ENCODE measurements at places on chromosomes 2 and 18.
A peak's percentile ranks its signal among the peaks of the same experiment; 100 is the strongest.

DNA sequence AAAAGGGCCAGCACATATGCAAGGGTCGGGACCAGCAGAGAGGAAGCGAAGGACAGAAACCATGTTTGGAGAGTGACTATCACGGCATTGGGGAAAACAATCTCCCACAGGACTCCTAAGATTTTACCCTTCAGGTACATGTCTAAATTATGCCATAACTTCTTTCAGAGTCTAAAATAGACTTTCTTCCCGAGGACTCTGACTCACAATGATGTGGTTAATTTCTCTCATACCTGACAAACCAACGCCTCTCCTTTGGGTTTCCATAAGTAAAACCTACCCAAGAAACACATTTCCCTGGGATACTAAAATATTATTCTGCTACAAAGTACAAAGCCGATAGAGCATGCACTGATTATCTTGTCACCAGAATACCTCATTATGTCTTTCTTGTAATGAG is 127.8 kb upstream of the NETO1 start:
- DNase-seq, result no peak

GRCh38 chr2:162072181-162072702 is 1.8 kb downstream of the DPP4 start:
- DNase-seq, result no peak

GRCh38 chr2:32212295-32212694 is 46.6 kb downstream of the SLC30A6 start:
- no peak for DNase-seq

- no peak for DNase-seq
Measured at GRCh38 chr2:130327703-130328527, 14.8 kb upstream of the IMP4 start.

- no peak for DNase-seq
Measured at GRCh38 chr18:70422391-70422965, 133.6 kb downstream of the SOCS6 start.

GRCh38 chr2:28025123-28025522 is 134.6 kb downstream of the BABAM2 start:
- DNase-seq, result no peak

DNA sequence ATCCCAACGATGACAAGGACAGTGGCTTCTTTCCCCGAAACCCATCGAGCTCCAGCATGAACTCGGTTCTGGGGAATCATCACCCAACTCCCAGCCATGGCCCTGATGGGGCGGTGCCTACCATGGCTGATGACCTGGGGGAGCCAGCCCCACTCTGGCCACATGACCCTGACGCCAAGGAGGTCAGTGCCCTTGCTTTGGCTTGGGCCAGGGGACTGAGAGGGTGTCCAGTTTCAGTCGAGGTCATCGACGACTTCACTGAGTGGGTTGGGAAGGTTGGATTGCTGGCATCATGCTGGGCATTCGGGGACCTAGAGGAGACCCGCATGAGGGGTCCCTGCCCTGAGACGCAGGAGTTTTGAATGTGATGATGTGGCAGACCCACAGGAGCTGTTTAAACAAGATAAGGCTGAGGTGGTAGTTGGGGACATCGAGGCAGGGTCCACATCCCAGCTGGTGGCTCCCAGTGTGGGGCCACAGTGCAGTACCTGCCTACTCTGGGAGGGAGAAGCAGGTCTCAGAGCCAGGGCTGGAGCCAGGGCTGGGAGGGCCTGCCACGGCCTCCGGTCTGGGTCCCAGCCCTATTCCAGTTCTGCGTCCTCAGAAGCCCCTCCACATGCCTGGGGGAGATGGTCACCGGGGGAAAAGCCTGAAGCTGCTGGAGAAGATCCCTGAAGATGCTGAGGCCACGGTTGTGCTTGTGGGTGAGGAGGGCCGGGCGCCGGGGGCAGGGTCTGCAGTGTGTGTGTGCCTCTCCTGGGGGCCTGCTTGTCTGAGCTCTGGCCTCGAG is 6.0 kb downstream of the SLC4A3 start:
- peak; percentile 23 for DNase-seq

GRCh38 chr2:173955004-173955403 is 10.2 kb downstream of the SP3 start:
- DNase-seq, result no peak

DNA sequence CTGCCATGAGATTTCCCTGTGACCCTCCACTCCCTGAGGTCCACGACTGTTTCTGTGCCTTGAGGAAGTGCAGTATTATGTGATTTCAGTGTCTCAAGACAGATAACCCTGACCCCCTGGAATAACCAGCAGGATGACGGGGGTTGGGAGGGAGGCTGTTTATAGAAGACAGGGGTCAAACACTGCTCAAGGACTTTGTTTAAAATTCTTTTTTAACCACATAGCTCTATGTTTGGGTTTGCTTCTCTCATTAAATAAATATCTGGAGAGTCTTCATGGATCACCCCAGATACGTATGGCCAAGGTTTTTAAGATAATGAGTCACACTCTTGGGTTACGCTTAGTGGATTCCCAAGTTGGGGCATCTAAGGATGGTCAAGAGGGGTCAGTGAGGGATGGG is 523.8 kb upstream of the TNP1 start:
- DNase-seq, result no peak

All from activated naive CD8-positive, alpha-beta T cell treated with anti-CD3 and anti-CD28 coated beads, Interleukin-2, amount 10 ng/mL, durations not matched to agents 7 days and 5 days (primary cell).